ENCODE measurements at places on chromosomes 3 and 15. TPM values are rescaled to one million over a fixed set of nuclear protein-coding genes. Genes with fewer than 3 reads are reported as not detected.

The THBS1 gene
- 21.7 TPM for polyA plus RNA-seq

- peaks cover 27% of the 10 kb centered on the region for H3K36me3 ChIP-seq
- no peak for DNase-seq
- H3K27me3 ChIP-seq, result no peaks in the 10 kb centered on the region
- H3K4me3 ChIP-seq, result no peak overlapping the region
- no peaks in the 10 kb centered on the region for H3K4me1 ChIP-seq
- 0 out of 2 replicates have a peak overlapping the region, but pooled peaks have one; percentile 65 for H3K27ac ChIP-seq
Observed at GRCh38 chr15:75493732-75494131, 42.2 kb upstream of the SIN3A start.

DNA sequence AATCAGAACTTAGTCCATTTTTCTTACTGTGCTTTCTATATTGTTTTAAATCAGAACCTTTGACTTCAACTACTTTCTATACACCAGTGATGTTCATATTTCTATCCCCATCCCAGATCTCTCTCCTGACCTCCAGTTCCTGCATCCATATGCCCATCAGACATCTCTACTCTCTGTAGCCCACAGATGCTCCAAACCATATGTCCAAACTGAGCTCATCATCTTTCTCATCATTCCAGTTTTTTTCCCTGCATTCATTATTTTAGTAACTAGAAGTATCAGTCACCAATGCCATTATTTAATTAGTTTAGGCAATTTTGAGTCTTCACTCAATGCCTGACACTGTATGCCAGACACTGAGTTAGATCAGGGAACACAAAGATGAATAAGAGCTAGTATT is 25.4 kb upstream of the IL16 start:
- no peaks in the 10 kb centered on the region for H3K27me3 ChIP-seq
- no peaks in the 10 kb centered on the region for H3K4me1 ChIP-seq
- no peak overlapping the region for H3K27ac ChIP-seq
- no peak overlapping the region for H3K4me3 ChIP-seq

- H3K4me3 ChIP-seq, result no peak overlapping the region
- no peaks in the 10 kb centered on the region for H3K36me3 ChIP-seq
- no peaks in the 10 kb centered on the region for H3K27me3 ChIP-seq
- no peak for DNase-seq
Observed at GRCh38 chr3:97089621-97090020, 275.2 kb downstream of the EPHA6 start.

DNA sequence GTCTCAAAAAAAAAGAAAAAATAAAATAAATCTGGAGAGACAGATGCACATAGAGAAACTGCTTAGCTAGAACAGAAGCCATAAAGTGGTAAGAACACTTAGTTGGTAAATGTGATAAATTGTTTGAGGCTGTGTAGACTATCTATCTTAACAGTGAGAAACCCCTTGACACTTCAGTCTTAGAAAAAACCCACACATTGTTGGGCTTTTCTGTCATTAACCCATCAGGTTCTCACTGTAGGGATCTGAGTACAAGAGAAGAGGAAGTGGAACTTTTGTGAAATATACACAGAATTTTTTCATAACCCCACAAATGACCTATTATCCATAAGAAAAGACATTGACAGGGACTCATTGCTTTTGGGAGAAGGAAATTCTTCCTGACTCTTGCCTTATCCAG is 24.4 kb downstream of the TP63 start:
- H3K27me3 ChIP-seq, result no peaks in the 10 kb centered on the region
- H3K4me1 ChIP-seq, result no peaks in the 10 kb centered on the region
- no peaks in the 10 kb centered on the region for H3K36me3 ChIP-seq
- H3K27ac ChIP-seq, result no peak overlapping the region

DNA sequence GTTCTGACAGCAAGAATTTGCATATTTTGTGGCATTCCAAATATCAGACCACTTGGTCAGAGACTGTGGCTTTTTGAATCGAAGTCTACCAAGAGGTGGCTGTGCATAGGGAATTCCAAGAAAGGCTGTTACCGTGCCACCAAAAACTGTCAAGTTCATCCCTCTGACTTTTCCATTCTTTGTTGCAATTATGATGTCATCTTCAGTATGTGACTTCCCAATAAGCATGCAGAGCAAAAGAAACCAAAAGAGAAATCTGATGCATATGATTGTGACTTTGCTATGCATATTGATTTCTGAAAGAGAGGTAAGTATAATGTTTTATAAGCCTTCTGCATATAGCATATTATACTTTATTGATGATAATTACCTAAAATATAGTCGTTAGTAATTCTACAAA is 6.5 kb downstream of the BCHE start:
- no peak overlapping the region for H3K27ac ChIP-seq
- no peaks in the 10 kb centered on the region for H3K36me3 ChIP-seq
- H3K4me1 ChIP-seq, result no peaks in the 10 kb centered on the region
- no peaks in the 10 kb centered on the region for H3K27me3 ChIP-seq
- H3K4me3 ChIP-seq, result no peak overlapping the region

DNA sequence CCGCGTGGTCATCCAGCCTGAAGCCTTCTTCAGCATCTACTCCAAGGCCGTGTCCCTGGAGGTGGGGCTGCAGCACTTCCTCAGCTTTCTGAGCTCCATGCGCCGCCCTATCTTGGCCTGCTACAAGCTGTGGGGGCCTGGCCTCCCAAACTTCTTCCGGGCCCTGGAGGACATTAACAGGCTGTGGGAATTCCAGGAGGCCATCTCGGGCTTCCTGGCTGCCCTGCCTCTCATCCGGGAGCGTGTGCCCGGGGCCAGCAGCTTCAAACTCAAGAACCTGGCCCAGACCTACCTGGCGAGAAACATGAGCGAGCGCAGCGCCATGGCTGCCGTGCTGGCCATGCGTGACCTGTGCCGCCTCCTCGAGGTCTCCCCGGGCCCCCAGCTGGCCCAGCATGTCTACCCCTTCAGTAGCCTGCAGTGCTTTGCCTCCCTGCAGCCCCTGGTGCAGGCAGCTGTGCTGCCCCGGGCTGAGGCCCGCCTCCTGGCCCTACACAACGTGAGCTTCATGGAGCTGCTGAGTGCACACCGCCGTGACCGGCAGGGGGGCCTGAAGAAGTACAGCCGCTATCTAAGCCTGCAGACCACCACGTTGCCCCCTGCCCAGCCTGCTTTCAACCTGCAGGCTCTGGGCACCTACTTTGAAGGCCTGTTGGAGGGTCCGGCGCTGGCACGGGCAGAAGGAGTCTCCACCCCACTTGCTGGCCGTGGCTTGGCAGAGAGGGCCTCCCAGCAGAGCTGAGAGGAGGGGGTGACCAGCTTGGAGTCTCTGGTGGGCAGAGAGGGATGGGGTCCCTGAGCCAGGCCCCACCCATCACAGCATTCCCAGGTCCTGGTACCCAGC is 37.9 kb downstream of the GOLGA6A start:
- DNase-seq, result no peak
- no peak overlapping the region for H3K27ac ChIP-seq
- no peak overlapping the region for H3K4me3 ChIP-seq
- no peaks in the 10 kb centered on the region for H3K36me3 ChIP-seq
- no peaks in the 10 kb centered on the region for H3K27me3 ChIP-seq

DNA sequence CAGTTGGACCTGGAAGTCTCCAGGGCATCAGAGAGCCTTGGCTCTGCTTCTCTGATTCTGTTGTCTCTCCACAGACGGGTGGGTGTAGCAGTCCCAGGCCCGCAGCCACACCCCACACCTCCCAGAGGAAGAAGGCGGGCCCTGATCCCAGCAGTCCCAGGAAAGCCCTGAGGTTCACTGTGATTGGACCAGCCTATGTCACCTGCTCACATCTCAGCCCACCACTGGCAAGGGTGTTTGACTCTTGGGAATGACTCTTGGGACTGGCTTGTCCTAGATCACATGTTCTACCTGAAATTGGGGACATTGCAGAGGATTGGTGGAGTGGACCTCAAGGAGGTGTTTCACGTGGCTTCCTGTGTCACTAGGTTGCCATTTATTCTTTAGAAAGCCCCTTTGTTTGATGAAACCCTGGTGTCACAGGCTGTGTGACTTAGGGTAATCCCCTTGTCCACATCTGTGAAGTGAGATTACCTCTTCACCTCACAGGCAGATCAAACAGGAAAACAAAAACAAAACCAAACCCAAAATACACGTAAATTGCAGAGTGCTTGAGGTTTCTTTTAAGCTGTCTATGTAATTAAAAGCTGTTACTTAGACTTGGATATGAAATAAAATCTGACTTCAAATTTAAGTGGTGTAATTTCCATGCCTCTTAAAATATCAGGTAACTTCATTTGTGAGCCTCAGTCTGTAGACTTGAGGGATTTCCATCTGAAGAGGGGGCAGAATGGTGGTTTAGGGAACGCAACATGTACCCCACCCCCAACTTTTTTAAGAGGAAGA is 26.7 kb downstream of the FLNB start:
- peak overlapping the region; percentile 72 for H3K27ac ChIP-seq
- peaks cover 71% of the 10 kb centered on the region for H3K4me1 ChIP-seq
- no peaks in the 10 kb centered on the region for H3K27me3 ChIP-seq
- H3K4me3 ChIP-seq, result no peak overlapping the region

The CORO2B gene
- 1.4 TPM for polyA plus RNA-seq

DNA sequence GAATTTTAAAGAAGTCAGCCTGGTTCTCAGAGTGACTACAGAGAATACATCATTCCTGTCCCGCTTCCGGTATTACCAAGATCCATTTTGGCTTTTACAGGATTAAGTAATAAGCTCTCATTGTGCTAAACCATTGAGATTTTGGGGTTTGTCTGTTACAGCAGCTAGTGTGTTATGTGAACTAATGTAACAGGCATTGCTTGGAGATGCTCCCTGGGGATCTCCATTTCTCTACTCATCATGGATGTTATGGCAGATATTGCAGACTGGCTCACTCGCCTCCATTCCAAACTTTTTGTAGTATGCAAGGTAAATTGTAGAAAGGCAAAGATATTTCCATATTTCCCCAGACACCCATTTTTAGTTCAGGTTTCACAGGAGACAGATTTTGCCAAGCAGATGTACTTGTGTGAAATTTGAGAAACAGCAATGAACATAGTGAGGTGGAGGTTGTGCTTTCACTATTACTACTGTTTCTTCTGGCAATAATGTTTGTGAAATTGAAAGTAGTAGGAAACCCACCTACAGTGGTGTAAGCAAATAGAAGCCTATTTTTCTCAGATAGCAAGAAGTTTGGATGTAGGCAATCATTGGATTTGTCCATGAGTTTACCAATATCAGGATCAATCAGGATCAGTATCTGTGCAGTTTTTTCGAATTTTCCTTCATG is 177.1 kb upstream of the GALNT15 start:
- H3K27ac ChIP-seq, result no peak overlapping the region
- H3K27me3 ChIP-seq, result no peaks in the 10 kb centered on the region
- no peaks in the 10 kb centered on the region for H3K36me3 ChIP-seq
- no peaks in the 10 kb centered on the region for H3K4me1 ChIP-seq
- DNase-seq, result no peak

DNA sequence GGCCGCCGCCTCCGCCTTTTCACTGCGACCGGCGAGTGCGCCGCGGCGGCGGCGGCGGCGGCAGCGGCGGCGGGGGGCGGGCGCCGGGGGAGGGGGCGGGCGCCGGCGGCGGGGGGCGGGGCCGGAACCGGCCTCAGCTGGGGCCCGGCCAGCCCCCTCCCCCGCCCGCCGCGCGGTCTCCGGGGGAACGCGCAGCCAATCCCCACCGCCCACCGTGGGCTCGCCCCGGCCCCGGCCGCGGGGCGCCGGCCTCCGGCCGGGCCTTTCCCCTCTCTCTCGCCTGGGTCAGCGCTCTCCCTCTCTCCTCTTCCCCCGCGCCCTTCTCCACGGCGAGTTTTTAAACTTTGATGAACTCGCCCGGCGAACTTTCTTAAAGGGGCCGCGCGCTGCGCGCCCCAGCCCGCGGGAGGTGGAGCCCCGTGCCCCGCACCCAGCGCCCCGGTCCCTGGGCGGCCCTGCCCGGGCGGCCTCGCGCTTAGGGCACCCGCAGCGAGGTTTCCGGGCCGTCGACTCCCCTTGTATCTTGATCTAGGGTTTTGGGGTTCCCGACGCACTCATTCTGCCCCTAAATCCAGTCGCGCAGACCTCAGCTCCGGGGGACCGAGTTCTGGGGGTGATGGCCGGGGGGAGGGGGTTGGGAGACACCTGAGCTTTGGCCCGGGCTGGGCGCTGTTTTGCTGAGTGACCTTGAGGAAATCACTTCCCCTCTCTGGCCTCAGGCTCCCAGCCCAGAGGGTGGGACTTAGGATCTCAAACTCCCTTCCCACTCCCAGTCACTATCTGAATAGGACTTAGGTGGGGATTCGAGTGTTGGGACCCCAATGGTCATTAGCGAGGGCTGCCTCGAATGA is at the start of gene RBPMS2:
Gene RBPMS2 (minus strand): TSS at position 39 of the 851 bp plus-strand sequence. CDS start 270 bp downstream, outside the sequence.
- H3K27ac ChIP-seq, result peak within 1 kb of the TSS; percentile 99
- DNase-seq, result peak; percentile 66
- no peaks in the 10 kb centered on the region for H3K27me3 ChIP-seq
- peaks cover 63% of the 10 kb centered on the region for H3K4me1 ChIP-seq
- H3K36me3 ChIP-seq, result no peaks in the 10 kb centered on the region
- H3K4me3 ChIP-seq, result peak within 1 kb of the TSS; percentile 98

The BSN gene
- 0.50 TPM for polyA plus RNA-seq

The KBTBD12 gene
- polyA plus RNA-seq, result 0.53 TPM

The DOCK3 gene
- 2.4 TPM for polyA plus RNA-seq

The TNFAIP8L3 gene
- 0.21 TPM for polyA plus RNA-seq

The GREM1 gene
- 0.27 TPM for polyA plus RNA-seq

- peaks cover 28% of the 10 kb centered on the region for H3K4me1 ChIP-seq
- no peak overlapping the region for H3K4me3 ChIP-seq
- H3K27ac ChIP-seq, result 0 out of 2 replicates have a peak overlapping the region, but pooled peaks have one; percentile 43
- H3K27me3 ChIP-seq, result no peaks in the 10 kb centered on the region
- no peaks in the 10 kb centered on the region for H3K36me3 ChIP-seq
Observed at GRCh38 chr3:182969277-182969676, 11.1 kb downstream of the DCUN1D1 start.

The ACVR2B gene
- polyA plus RNA-seq, result 25.3 TPM

GRCh38 chr3:17915341-17915740 is 172.9 kb upstream of the TBC1D5 start:
- H3K36me3 ChIP-seq, result no peaks in the 10 kb centered on the region
- no peak for DNase-seq
- H3K4me3 ChIP-seq, result no peak overlapping the region
- H3K27me3 ChIP-seq, result no peaks in the 10 kb centered on the region
- H3K4me1 ChIP-seq, result no peaks in the 10 kb centered on the region

The FAM227B gene
- 10.2 TPM for polyA plus RNA-seq

The IMPG2 gene
- not detected for polyA plus RNA-seq

GRCh38 chr15:64507293-64507802 is 47.0 kb downstream of the ZNF609 start:
- H3K4me1 ChIP-seq, result peaks cover 15% of the 10 kb centered on the region
- H3K27me3 ChIP-seq, result no peaks in the 10 kb centered on the region
- H3K4me3 ChIP-seq, result no peak overlapping the region
- H3K36me3 ChIP-seq, result 0 out of 2 replicates have a peak, but pooled peaks cover 3% of the 10 kb centered on the region

Measured in GM23338 (cell line).